Uterus (tissue), 4 donors: ENCODE measurements at places on chromosomes 7 and 10. TPM values are rescaled to one million over a fixed set of nuclear protein-coding genes. Genes with fewer than 3 reads are reported as not detected.

LARP4B gene
- 24.1 TPM for total RNA-seq

PARP12 gene
- 62.5 TPM for total RNA-seq

DYNC1I1 gene
- 17.9 TPM for total RNA-seq

H2BK1 gene
- total RNA-seq: not detected

ADAP1 gene
- 17.4 TPM for total RNA-seq

ABCB4 gene
- total RNA-seq: 0.29 TPM

CPEB3 gene
- 2.6 TPM for total RNA-seq

FAM237B gene
- total RNA-seq: not detected

HDAC9 gene
- total RNA-seq: 83.3 TPM

PLPP4 gene
- 0.55 TPM for total RNA-seq

TWIST1 gene
- total RNA-seq: 8.5 TPM

GNGT1 gene
- not detected for total RNA-seq

EBLN1 gene
- not detected for total RNA-seq

LAMB1 gene
- 322 TPM for total RNA-seq

TMEM184A gene
- 0.64 TPM for total RNA-seq

ZEB1 gene
- 97.6 TPM for total RNA-seq
